ENCODE measurements at places on chromosomes 7 and 10.

DNA sequence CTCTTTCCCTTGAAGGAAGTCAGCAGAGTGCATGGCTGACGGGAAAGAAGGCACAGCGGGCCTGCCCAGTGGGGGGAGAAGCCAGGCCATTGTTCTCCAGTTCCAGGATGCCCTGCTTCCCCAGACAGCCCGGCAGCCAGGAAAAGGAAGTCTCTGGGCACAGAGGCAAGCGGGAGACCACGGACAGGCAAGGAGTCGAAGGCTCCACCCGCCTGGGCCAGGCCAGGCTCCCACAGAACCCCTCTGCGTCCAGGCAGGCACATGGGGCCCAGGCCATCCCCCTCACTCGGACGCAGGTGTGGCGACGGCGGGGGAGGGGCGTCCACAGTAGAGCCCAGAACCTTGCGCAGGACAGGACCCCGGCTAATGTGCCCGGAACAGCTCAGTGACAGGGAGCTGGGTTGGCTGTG is 8.7 kb downstream of the GPR146 start:
- no peak for DNase-seq

DNA sequence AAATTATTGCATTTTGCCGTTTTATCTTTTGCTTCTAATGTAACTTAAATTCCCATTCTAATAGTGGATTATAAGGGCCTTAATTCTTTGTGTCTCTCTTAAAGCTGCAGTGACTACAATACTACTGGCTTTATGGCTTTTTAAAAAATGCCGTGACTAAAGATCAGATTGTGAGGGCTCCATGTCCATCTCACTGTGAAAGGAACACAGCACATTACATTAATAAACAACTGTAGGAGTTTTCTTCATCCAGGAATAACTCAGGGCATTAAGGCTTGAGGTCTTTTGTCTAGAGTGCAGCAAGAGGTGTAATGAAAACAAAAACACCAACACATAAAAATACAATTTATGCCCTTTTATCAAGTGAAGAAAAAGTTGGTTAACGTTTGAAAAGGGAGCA is 205.3 kb downstream of the SKAP2 start:
- no peak for DNase-seq

- DNase-seq: no peak
Observed at GRCh38 chr10:31464552-31464951, 145.5 kb downstream of the ZEB1 start.

DNA sequence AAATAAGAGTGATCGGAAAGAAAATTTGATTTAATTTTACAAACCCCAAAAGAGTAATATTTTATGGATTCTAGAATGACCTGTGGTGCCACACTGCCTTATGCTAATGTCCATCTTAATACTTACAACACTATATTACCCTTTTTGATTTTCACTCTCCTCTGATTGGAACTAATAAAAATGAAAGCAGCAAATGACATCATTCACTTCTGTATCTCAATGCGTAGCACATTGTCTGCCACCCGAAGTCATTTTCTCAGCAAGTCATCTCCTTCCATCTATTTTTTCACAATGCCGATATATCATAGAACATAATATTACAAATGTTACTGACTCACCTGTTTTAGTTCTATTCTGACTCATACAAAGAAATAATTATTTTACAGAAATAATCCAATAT is 127.5 kb upstream of the PCLO start:
- no peak for DNase-seq

DNA sequence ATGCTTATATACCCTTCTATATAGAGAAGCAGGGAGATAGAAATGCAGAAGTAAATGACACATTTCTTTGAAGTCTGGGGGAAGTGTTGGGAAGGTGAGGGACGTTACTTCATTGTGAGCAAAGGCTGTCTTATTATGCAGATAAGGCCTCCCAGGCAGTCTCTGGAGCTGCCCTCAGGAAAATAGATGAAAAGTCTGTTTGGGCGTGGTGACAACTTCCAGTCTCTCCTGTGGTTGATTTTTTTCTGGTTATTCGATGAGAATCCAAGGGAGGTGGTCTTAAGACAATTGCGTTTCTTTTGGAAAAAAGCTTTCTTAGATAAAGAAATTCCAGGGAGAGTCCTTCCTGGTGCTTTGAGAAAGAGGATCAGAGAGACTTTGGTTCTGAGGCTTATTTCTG is 84.0 kb downstream of the NEUROD6 start:
- no peak for DNase-seq

DNA sequence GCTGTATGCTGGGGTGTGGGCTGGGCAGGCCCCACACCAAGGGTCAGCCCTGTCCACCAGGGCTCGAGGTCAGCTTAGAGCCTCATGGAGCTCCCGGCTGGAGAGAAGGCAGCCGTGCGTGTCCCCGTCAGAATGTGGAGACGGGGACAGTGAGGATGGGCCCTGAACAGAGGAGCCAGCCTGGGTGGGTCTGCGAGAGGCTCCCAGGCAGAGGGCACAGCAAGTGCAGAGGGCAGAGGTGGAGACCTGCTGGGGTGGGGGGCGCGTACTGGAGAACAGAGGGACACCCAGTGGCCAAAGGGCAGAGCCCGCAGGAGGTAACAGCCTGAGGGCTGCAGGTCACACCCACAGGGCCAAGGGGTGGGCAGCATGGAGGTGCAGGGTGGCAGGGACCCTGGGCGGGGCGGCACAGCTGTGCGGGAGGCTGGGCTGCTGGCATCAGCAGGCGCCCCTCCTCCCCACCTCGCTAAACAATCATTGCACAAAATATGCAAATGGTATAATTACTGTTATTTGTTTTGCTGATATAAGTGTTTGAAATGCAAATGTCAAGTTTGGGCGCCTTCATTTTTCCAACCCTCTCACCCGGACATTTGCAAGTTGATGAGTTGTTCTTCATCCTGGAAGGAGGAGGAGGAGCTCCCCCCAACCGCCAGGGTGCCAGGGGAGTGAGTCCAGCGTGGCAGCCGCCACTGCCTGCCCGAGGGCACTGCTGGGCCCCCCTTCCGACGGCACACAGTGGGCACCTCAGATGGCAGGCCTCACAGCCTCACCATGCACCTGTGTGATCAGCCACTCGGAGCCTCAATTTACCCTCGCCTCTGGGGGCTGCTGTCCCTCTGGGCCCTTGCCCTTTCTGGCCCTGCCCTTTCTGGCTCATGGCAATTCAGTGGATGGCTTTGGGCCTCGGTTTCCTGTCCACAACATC is 35.0 kb downstream of the ELFN1 start:
- DNase-seq: no peak

GRCh38 chr10:32446536-32447406 is 831 bp downstream of the CCDC7 start:
- no peak for DNase-seq

GRCh38 chr7:36084485-36085091 is 68.5 kb upstream of the EEPD1 start:
- peak; percentile 29 for DNase-seq

GRCh38 chr7:127252778-127253280 is at the start of gene GRM8:
Gene GRM8 (minus strand): TSS chr7:127252941.
- no peak for DNase-seq

- no peak for DNase-seq
Observed at GRCh38 chr10:62492012-62492869, 118.1 kb downstream of the ZNF365 start.

GRCh38 chr7:28488061-28488791 is 75.9 kb downstream of the CREB5 start:
- no peak for DNase-seq

GRCh38 chr7:30652132-30652531 is 30.1 kb downstream of the CRHR2 start:
- no peak for DNase-seq

DNA sequence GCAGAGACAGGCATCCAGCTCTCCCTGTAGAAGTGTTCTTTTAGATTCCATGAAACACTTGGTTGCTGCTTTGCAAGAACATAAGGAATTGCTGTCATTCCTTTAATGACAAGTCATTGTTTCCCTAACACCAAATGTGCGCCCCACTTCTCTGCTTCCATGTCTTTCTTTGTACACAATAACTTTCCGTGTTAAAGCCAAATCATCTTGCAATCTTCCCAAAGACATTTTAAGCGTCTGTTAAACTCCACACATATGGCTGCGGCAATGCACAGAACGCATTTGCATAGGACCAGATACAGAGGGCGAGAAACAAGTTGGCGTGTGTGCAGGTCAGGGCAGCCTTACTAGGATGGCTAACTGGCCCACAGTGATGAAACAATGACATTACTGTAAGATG is 399.3 kb upstream of the PRKCQ start:
- DNase-seq: no peak

DNA sequence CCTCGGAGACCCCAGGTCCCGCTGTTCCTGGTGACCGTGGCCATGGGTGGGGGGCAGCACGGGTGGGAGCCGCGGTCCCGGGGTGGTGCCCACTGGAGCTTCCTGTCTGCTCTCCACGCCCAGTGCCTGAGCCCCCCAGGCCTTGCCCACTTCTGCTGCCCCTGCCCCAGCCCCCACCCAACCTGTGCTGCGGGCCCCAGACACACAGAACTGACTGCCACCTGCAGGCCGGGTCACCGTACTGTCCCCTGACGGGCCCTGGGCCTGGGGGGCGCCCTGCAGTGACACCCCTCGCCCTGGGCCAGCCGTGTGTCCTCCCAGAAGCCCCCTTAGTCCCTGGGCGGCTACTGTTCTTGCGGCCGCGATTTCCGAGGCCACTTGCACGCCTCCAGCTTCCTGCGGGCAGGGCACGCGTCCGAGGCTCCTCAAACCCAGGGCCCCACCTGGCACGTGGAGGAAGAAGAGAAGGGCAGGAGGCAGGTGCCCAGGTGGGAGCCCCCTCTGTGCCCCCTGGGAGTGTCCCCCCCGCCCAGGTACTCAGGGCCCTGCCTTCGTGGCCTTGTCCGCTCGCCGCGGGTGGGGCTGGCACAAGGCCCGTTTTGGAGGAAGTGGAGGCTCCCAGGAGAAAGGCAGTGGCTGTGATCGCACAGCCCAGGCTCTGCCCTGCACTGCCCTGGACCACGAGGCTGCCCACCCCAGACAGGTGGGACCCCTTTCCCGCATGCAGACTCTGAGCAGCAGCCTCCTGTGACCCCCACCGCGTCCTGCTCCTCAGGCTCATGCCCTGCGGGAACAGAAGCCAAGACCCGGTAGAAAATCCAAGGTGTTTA is 10.4 kb downstream of the TMEM184A start:
- DNase-seq: no peak

GRCh38 chr7:30365621-30366020 is 81.2 kb downstream of the ZNRF2 start:
- no peak for DNase-seq
